GM23338 (cell line): ENCODE measurements at places on chromosomes 6 and 20.

GRCh38 chr6:15876406-15876805, 213.6 kb upstream of the DTNBP1 start:
- no peak for DNase-seq

DNA sequence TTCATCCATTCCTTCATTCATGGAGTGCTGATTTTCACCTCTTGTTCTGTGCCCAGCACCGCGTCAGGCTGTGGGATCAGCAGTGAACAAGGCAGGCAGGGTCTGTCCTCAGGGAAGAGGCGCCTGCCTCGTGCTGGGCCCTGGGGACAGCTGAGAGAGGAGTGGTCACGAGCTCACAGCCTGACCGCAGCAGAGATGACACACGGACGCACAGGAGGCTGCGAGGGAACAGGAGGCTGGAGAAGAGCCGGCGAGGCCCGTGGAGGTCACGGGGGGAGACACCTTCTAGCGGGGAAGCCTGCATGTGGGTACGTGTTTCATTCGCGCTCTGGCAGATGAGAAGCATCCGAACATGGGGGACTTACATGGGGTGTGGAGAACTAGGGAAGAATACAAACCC, 27.5 kb downstream of the PXDC1 start:
- DNase-seq = no peak

DNA sequence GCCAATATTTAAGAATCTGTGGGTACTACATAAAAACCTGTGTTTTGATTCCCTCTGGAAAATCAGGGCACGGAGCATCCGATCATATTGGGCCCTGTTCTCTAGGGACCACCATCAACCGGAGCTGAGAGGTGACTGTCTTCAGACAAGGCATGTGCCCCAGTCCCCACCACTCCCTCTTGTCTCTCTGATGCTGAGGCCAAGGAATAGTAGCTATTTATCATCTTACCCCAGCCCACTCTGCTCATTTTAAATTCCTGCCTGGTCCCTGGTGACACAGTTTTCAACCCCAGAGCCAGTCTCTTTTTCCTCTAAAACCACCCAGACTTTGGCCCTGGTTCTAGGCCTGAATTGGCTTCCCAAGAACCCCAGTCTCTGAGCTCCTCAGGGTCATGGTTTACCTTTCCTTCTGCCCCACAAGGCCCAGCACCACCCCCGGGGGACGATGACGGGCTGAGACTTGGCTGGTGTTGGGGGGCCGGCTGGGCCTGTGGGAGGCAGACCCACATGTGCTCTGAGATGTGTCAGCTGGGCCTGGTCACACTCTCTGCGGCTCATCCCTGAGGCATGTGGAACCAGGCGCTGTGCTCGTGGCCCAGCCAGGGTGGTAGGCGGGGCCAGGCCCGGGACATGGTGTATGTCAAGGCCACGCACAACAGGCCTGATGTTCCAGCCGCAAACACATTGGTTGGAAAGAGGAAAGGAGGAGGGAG, 114.4 kb downstream of the CEBPB start:
- no peak for DNase-seq

- no peak for DNase-seq
Measured at GRCh38 chr6:147467428-147467827, 41.1 kb upstream of the SAMD5 start.

- no peak for DNase-seq
Measured at GRCh38 chr20:11103866-11104265, 430.1 kb upstream of the JAG1 start.

DNA sequence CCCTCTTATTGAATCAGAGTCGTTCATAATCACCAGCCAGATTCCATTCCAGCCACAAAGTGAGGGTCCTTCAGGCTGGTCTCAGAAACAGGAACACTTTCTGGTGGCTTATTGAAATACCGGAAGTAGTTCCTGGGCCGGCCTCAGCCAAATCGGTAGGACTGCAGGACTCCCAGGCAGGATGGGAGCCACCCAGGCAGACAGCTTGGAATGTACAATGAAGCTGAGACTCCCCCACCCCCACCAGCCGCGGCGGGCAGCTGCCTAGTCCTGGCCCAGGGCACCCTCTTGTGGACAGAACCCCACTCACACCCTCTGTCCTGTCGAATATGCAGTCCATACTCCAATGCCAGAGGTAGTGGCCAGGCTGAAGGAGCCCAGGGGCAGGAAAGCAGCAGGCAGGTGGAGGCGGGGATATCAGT, 43.8 kb downstream of the MDFI start:
- peak; percentile 98 for DNase-seq

DNA sequence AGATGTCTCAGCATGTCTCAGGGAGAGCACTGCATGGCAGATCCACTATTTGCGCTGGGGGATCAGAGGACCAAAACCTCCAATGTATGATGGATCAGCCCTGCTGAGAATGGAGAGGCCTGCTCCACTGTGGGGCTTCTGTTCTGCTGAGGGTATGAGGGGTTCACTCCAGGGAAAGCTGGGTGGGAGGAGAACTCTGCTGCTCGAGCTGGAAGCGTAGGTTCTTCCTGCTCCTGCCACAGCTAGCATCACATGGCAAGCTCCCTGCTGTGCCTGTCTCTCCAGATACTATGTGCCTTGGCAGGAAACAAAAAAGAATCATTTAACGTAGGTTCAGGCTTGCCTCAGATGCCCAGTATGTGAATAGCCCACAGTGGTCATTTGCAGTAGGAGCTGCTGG, 105.8 kb downstream of the EPM2A start:
- DNase-seq = no peak

DNA sequence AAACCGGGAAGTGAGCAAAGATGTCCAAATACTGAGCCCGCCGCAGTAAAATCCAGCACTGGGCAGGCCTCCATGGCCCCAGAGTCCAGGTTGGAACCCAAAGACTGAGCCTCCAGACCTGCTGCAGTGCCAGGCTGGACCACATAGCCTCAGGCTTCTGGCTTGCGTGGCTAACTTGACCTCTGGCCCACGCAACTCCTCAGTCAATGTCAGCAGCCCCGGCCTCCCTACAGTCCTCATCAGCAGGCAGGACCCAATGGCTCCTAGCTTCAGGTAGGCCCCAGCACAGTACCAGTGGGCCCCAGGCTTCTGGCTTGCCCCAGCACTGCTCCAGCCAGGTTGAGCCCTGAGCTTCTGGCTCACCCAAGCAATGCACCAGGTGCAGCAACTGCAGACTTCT, 245.1 kb upstream of the AFDN start:
- DNase-seq = no peak

DNA sequence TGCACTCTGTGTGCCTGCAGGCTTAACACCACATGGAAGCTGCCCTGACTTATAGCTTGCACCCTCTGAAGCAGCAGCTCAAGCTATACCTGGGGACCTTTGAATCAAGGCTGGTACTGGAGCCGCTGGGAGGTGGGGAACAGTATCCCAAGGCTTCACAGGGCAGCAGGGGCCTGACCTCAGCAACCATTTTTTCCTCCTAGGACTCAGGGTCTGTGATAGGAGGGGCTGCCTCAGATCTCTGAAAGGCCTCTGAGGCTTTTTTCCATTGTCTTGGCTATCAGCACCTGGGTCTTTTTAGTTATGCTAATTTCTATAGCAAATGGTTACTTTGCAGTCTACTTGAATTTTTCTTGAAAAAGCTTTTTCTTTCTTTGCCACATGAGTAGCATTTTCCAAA, 80.2 kb upstream of the OPRM1 start:
- peak; percentile 35 for DNase-seq

DNA sequence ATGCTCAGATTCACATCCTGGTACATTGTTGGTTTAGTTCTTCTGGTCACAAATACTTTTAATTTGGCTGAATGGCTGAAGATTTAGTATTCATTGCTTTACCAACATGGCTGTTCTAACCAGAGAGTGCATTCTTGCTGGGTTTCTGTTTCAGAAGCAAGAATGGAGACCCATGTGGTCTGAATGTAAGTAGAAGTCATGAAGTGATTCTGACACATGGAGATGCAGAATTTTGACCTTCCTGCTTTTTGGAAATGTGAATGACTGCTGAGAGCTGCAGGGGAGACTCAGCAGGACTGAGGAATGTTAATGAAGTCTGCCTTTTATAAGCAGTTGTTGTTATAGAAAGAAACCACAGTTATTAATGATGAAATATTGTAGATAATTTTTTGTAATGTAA, 576.1 kb upstream of the MARCKS start:
- no peak for DNase-seq

DNA sequence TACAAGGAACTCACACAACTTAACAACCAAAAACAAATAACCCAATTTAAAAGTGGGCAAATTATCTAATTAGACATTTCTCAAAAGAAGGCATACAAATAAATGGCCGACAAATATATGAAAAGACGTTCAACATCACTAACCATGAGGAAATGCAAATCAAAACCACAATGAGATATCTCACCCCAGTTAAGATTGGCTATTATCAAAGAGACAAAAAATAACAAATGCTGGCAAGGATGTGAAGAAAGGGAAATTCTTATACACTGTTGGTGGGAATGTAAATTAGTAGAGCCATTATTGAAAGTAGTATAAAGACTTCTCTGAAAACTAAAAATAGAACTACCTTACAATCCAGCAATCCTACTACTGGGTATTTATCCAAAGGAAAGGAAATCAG, 96.7 kb upstream of the SIRPG start:
- DNase-seq = no peak

DNA sequence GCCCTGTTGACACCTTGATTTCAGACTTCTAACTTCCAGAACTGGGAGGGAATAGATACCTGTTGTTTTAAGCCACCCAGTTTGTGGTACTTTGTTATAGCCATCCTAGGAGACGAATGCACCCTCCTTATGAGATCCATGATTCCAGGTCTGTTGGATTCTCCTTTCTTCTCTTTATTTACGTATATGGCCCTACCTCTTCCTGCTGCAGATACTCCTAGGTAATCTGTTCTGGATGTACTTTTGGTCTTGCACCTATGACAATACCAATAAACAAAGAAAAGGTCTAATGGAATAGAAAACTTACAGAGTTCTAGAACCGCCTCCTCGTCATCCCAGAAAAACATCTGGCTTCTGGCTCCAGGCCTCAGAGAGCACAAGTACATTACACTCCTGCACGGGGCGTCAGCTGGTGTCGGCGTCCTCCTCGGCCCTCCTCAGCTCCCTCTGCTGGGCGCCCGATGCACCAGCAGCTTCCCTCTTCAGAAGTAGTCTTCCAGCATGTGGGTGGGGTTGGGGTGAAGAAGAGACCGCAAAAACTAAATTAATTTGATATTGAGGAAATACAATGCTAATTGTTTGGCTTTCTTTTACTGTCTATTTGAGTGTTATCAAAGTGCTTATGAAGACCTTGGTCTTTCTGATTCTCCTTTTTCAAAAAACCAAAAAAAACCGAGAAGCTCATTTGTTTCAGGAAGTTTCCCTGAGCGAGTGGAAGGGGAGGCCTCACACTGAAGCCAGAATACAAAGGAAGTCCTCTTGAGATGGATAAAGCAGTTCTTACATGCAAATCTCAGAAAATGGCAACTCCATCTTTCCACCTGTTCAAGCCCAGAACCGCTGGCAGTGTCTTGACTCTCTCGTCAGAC, 9.7 kb upstream of the ATXN1 start:
- DNase-seq = peak; percentile 92

- no peak for DNase-seq
Measured at GRCh38 chr6:52400313-52401041, 19.7 kb upstream of the EFHC1 start.

DNA sequence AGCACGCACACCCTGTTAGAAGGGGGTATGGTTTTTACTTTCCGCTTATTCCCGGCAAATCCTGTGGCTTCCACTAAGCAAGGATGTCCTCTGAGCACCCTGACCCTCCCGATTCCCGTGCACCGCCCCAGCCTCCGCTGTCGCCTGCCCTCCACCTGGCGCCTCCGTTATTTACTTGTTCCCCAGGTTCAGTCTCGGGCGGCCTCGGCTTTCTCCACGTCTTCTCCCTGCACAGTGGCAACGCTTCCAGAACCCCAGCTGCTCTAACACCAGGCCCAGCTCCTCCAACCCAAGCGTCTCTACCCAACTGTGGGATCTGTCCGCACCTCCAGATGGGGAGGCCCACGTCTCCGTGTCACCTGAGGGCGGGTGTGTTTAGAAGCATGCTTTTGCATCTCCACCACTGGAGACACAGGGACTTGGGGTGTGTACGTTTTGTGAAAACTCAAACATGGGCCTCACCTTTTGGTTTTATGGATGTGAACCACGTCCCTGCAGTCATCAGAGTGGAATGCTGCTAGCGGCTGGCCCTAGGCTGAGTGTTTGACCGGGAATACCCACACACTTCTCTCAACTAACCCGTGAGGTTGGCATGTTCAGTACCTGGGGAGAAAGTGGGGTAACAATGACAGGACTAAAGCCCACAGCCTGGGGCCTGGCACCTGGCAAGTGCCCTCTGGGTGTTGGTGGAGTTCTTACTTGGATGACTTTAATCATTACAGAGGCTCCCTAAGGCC, 79.9 kb downstream of the THBS2 start:
- no peak for DNase-seq

DNA sequence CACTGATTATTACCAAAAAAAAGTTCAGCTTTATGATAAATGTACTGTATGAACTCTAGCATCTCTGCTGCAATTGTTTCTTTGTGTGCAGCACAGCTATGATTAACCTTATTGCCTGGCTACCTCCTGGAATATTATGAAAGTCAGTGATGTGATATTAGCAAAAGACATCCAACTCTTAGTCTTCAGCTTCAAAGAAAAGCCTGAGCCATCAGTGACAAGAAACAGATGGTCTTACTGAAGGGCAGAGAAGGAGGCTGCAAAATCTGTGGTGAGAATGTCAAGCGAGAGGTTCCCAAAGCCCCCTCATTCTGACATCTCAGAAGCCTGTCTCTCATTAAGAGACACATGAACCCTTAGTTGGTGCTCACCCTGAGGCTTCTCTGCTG, 89.4 kb upstream of the TNFAIP3 start:
- no peak for DNase-seq

DNA sequence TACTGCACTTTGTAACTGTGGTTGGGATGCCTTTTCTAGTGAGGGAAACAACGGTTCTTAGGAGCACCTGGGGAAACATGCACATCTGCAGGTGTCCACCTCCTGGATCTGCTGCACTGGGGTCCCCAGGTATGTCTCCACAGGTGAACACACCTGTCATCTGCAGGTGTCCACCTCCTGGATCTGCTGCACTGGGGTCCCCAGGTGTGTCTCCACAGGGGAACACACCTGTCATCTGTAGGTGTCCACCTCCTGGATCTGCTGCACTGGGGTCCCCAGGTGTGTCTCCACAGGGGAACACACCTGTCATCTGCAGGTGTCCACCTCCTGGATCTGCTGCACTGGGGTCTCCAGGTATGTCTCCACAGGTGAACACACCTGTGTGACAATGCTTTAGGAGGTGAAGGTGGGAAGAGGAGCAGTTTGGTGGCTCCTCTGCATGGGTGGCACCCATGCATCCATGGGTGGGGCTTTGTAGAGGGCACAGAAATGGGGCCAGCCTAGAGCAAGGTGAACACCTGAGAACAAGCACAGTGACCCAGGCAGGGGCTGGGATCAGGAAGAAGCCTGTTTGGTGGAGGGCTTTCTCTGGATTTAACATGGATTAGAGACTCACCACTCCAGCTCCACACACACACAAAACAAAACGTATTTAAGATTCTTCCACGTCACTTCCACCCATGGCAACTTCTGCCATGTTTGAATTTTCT, 206.0 kb upstream of the CDH4 start:
- DNase-seq = no peak

- DNase-seq = peak; percentile 90
Measured at GRCh38 chr20:53547664-53548239, 45.9 kb downstream of the ZNF217 start.

GRCh38 chr6:116412270-116412669, 41.5 kb downstream of the DSE start:
- no peak for DNase-seq

GRCh38 chr6:90319044-90319443, 22.4 kb upstream of the BACH2 start:
- DNase-seq = no peak

- no peak for DNase-seq
Measured at GRCh38 chr20:40967700-40968099, 60.9 kb upstream of the TOP1 start.
